Natural killer cell treated with Interleukin-12 subunit alpha and Interleukin-12 subunit beta and Interleukin-15 and Interleukin-18, amount 100 ng/mL, for 72 hours (primary cell): ENCODE measurements at places on chromosomes 6 and 20. TPM values are rescaled to one million over a fixed set of nuclear protein-coding genes. Genes with fewer than 3 reads are reported as not detected.

Gene AVP
- not detected for total RNA-seq

DNA sequence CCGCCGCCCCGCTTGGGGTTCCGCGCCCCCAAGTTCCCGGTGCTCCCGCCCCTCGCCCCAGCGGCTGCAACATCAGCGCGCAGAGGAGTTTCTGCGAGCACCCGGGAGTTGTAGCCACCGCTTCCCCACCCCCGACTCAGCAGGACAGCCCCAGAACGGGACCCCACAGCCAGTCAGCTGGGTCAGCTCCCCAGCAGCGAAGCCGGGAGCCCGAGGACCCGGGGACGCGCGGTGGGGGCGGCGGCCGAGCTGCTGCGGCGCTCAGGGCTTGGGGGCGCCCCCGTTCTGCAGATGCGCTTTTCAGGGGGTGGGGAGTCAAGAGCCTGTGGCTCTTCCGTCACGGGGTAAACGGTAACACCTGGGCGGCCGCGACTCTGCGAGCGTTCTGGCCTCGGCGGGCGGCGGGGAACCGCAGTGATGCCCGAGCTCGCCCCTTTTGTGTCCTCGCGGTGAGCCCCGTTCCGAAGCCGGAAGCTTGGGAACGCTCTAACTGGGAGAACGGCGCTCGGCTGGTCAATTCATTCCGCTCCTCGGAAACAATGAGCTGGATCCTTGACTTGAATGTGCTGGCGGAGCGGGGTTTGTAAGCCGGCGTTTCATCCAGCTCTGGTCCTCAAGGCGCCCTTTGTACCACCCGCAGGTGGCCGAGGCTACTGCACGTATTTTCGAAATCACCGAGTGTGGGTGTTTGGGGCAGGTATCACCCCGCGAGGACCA is 774 bp downstream of the PLEKHG1 start:
- peaks cover 61% of the 10 kb centered on the region for H3K27me3 ChIP-seq
- H3K4me3 ChIP-seq, result peak overlapping the region; percentile 77
- H3K36me3 ChIP-seq, result no peaks in the 10 kb centered on the region
- no peak overlapping the region for H3K27ac ChIP-seq

Gene TTBK1
- 0.75 TPM for total RNA-seq

GRCh38 chr6:29737707-29738630 is 14.7 kb downstream of the HLA-F start:
- H3K4me3 ChIP-seq, result no peak overlapping the region
- no peak for DNase-seq
- peaks cover 15% of the 10 kb centered on the region for H3K4me1 ChIP-seq
- no peaks in the 10 kb centered on the region for H3K27me3 ChIP-seq

Gene NSFL1C
- 73.6 TPM for total RNA-seq

GRCh38 chr20:63318391-63319163 is 25.6 kb downstream of the COL20A1 start:
- H3K27me3 ChIP-seq, result peaks cover 3% of the 10 kb centered on the region
- DNase-seq, result peak; percentile 37
- no peaks in the 10 kb centered on the region for H3K36me3 ChIP-seq
- no peak overlapping the region for H3K4me3 ChIP-seq
- H3K27ac ChIP-seq, result no peak overlapping the region

GRCh38 chr6:36751091-36751490 is 53.5 kb downstream of the RAB44 start:
- DNase-seq, result no peak
- peaks cover 33% of the 10 kb centered on the region for H3K4me1 ChIP-seq
- H3K27me3 ChIP-seq, result no peaks in the 10 kb centered on the region
- peak overlapping the region; percentile 97 for H3K27ac ChIP-seq
